CD4-positive, alpha-beta memory T cell (primary cell): ENCODE measurements at places on chromosomes 2 and 18. TPM values are rescaled to one million over a fixed set of nuclear protein-coding genes. Genes with fewer than 3 reads are reported as not detected.

RESP18 gene
- not detected for total RNA-seq

PCARE gene
- total RNA-seq = not detected

NXPH2 gene
- total RNA-seq = not detected

CERKL gene
- total RNA-seq = 0.09 TPM

PRKAG3 gene
- total RNA-seq = not detected

SERPINB4 gene
- total RNA-seq = not detected

GRCh38 chr2:169285531-169286235, 76.7 kb downstream of the LRP2 start:
- no peaks in the 10 kb centered on the region for H3K4me1 ChIP-seq
- no peak for DNase-seq
- no peaks in the 10 kb centered on the region for H3K36me3 ChIP-seq
- H3K27ac ChIP-seq = no peak overlapping the region
- H3K4me3 ChIP-seq = no peak overlapping the region

GRCh38 chr18:59927246-59927825, 27.5 kb downstream of the PMAIP1 start:
- no peak overlapping the region for H3K27ac ChIP-seq
- DNase-seq = no peak
- no peaks in the 10 kb centered on the region for H3K36me3 ChIP-seq
- no peaks in the 10 kb centered on the region for H3K4me1 ChIP-seq
- H3K27me3 ChIP-seq = no peaks in the 10 kb centered on the region

GRCh38 chr2:109711230-109712122, 82.6 kb upstream of the RGPD5 start:
- no peak overlapping the region for H3K4me3 ChIP-seq
- H3K4me1 ChIP-seq = no peaks in the 10 kb centered on the region
- H3K36me3 ChIP-seq = no peaks in the 10 kb centered on the region
- DNase-seq = no peak

DNA sequence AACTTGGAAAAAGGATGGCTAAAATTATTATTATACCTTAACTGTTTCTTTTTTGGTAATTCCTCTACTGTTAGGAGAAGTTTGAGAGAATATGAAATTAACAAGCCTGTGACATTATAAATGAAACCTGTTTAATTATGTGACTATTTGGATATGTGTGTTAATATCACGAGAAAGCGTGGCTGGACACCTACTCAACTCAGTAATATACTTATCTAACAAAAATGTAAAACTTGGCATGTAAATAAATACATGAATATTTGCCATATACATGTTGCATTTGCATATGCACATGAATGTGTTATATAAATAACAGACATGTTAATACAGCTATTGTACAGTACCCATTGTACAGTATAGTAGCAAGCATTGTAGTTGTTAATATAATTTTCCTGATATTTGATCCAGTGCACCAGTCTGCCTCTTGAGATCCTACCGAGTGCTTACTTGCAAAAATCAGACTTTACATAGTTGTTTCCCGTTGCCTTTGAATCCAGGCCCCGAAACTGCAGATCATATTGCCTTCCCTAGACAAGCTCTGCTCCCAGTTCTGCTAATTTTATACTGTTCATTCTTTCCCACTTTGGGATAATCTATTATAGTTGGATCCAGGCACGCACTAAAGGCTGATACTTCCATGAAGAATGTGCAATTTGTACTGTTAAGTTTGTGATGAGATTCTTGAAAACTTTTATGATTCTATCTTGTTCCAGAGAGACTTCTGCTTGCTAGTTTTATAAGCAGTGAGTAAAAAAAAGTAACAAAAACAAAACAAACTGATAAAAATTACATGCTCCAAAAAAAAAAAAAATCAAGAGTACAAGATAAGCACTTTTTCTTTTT, 395.6 kb downstream of the ARHGAP15 start:
- peaks cover 48% of the 10 kb centered on the region for H3K4me1 ChIP-seq
- H3K27ac ChIP-seq = no peak overlapping the region
- no peaks in the 10 kb centered on the region for H3K27me3 ChIP-seq
- H3K36me3 ChIP-seq = peaks cover 2% of the 10 kb centered on the region
- no peak for DNase-seq
- H3K4me3 ChIP-seq = no peak overlapping the region

DNA sequence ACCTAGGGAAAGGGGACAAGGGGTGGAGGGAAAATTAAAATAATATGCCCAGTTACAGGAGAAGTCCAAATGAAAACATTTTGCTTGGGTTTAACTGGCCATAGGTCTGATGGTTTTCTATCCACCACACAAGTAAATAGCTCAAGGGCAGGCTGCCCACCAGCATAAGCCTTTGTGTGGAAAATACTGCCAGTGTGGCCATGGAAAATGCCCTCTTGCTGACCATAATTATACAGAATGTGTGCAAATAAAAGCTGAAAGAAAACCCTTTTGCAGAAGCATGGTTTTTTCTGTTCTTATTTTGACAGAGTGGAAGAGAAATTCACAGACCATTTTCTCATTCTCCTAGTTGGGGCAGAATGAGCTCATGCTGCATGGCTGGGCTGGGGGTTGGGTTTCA, 111.3 kb upstream of the SIX2 start:
- no peak overlapping the region for H3K4me3 ChIP-seq
- DNase-seq = no peak
- no peaks in the 10 kb centered on the region for H3K36me3 ChIP-seq
- H3K4me1 ChIP-seq = no peaks in the 10 kb centered on the region
- no peaks in the 10 kb centered on the region for H3K27me3 ChIP-seq
- H3K27ac ChIP-seq = no peak overlapping the region

GRCh38 chr2:129240061-129240460, 739.4 kb upstream of the RAB6C start:
- H3K36me3 ChIP-seq = no peaks in the 10 kb centered on the region
- no peaks in the 10 kb centered on the region for H3K4me1 ChIP-seq
- DNase-seq = no peak

GRCh38 chr2:167132906-167133555, 244.8 kb downstream of the XIRP2 start:
- no peaks in the 10 kb centered on the region for H3K4me1 ChIP-seq

DNA sequence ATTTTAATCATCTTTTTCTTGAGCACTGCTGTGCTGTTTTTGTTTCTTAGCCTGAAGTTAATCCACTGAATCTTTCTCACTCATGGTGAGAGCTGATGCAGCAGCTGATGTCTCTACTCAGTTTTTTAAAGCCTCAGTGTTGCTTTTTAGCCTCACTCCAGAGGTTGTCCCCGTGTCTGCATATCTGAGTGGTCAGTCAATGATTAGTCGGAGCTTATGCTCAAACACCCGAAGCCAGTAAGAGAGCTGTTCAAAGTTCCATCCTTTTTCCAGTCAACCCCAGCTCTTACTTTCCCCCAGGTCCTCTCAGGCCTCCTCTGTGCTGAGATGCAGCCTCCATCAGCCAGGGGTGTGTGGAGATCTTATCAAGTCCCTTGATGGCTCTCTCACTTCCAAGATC, 81.1 kb downstream of the MBOAT2 start:
- H3K27ac ChIP-seq = no peak overlapping the region
- H3K27me3 ChIP-seq = no peaks in the 10 kb centered on the region
- H3K36me3 ChIP-seq = no peaks in the 10 kb centered on the region

- H3K36me3 ChIP-seq = no peaks in the 10 kb centered on the region
- no peak overlapping the region for H3K27ac ChIP-seq
- DNase-seq = no peak
- H3K27me3 ChIP-seq = no peaks in the 10 kb centered on the region
- H3K4me1 ChIP-seq = no peaks in the 10 kb centered on the region
Observed at GRCh38 chr2:126704434-126705160, 48.6 kb downstream of the GYPC start.

DNA sequence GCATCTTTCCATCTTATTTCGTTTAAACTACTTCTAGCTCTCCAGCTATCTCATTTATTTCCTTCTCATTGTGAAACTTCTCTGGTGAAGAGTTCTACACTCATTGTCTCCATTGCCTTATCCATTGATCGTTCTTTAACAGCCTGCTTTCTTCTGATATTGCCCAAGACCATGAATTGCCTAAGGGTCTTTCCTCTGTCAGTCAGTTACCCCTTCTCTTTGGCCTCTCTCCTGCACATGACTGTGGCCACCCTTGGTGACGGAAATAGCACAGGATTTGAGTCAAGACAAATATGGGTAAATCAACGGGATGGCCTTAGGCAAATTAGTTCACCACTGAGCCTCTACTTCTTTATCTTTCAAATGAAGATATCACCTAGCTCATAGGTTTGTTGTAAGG, 26.6 kb downstream of the NHEJ1 start:
- no peaks in the 10 kb centered on the region for H3K36me3 ChIP-seq
- H3K27me3 ChIP-seq = no peaks in the 10 kb centered on the region
- no peak overlapping the region for H3K4me3 ChIP-seq
- no peak overlapping the region for H3K27ac ChIP-seq
- H3K4me1 ChIP-seq = no peaks in the 10 kb centered on the region
- DNase-seq = no peak

DNA sequence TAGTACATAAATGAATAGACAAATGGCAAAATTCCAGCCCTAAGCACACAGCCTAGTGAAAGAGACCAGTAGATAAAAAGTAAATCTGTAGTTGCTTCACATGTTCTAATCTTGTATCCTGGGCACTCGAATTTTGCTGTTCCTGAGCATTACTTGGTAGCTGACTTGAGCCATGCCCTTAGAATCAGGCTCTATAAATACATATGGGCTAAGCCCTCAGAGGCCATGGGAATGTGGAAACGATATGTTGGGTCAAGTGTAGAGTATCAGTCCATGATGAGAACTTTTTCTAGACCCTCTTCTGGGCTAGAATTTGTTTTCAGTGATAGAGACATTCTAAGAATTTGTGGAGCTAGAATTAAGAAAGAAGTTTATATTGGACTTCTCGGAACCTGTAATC, 21.9 kb downstream of the ELAC1 start:
- no peak overlapping the region for H3K27ac ChIP-seq
- no peaks in the 10 kb centered on the region for H3K27me3 ChIP-seq
- DNase-seq = no peak
- H3K4me3 ChIP-seq = no peak overlapping the region
- H3K4me1 ChIP-seq = no peaks in the 10 kb centered on the region
- H3K36me3 ChIP-seq = no peaks in the 10 kb centered on the region
